ENCODE measurements at places on chromosomes 3 and 15.

GRCh38 chr3:146065573-146066006 lies 95.4 kb downstream of the PLOD2 start:
- peak; percentile 43 for DNase-seq

DNA sequence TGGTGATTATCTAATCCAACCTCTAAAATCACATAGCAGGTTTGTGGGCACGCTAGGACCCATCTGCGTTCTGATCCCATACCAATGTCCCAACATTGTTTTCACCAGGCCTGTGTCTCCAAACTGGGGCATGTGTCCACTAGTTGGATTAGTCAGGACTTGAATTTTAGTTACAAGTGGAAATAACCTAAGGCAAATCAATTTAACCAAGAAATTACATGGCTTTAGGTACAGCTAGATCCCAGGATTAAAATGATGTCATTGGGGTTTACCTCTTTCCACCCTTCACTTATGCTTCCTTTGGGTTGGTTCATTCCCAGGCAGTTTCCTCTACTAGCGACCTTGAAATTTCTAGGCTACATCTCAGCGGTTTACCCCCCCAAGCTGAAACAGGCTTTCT lies 47.2 kb upstream of the PXYLP1 start:
- DNase-seq = no peak

GRCh38 chr15:56930669-56931313 lies 12.3 kb downstream of the TCF12 start:
- DNase-seq = no peak

DNA sequence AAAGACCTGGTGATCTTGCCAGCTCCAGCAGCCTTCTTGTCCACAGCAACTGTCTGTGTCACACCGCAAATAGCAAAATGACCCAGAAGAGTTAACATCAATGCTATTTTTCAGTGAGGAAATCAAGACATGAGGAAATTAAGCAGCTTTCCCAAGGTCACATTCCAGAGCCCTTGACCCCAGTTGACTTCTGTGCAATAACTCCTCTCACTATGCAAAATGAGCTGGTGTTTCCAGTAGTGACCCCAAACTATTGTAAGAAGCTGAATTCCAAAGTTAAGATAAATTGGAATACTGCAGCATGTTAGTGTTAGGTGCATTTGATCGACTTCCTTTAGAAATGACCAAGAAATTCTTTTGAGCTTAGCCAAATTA lies 172.8 kb upstream of the SNTN start:
- DNase-seq = no peak

GRCh38 chr3:183815951-183816475 lies 9.4 kb downstream of the MAP6D1 start:
- no peak for DNase-seq

Data from Panc1 (cell line).